ELR (cell line): ENCODE measurements at places on chromosomes 3 and 15.

DNA sequence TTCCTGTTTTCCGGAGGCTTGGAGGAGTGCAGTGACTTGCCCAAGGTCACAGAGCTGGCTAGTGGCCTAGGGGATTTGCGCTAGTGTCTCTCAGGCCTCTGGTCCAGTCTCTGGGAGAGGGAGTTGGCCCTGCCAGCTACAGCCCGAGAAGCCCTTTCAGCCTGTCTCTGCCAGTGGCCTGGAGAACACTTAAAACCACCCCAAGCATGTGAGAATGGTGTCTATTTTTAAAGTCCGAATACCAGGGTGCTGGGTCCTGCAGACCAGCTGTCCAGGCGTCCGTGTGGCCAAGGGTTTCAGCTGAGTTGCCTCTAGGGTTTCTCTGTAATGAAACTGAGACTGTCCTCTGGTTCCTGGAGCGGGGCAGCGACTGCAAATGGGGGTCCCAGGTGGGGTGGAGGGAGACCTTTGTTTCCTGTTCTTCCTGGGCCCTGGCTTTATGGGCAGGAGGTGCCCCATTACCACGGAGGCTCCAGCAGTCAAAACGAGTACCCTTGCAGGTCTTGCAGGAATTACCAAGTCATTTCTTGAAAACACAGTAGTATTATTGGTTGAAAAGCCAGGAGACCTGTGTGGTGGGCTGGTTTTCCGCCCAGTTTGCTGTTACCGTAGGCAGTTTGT lies 2.2 kb downstream of the CAND2 start:
- DNase-seq = no peak

DNA sequence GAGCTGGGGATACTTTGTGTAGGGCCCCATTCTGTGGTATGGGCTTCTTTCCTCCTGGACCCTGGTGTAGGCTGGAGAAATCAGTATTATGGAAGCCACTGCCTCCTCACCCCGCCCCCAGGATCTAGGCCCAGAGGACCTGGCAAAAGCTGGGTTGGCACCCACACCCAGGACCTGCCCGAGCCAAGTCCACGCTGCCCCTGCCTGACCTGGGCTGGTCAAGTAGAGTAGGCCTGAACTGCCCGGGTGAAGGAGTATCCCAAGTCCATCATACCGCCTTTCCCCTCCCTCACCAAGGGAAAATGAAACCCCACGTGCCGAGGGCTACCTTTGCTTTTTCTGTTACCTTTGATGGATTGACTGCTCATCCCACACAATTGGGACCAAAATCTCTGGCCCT lies 37.7 kb upstream of the TRAK1 start:
- no peak for DNase-seq

DNA sequence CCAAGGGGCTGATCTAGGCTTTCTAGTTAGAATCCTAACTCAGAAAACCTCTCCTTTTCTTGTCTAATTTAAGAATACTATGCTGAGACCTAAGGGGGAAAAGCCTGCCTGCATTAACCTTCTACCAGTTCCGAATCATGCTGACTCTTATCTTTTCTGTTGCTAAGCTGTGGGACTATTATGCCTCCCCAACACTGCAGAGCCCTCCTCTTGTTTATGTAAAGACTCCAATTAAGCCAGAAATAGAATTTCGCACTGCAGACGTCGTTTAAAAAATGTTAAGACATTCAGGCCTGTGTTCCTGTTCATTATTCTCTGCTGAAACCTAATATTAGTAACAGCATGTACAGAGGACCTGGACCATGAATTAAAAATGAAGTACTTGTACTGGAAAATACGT lies 310.6 kb upstream of the ATP11B start:
- DNase-seq = no peak

- DNase-seq = no peak
Observed at GRCh38 chr15:52717481-52717880, 38.3 kb upstream of the ATOSA start.

GRCh38 chr15:40468898-40469331 lies 1.9 kb upstream of the CHST14 start:
- no peak for DNase-seq

GRCh38 chr15:47194718-47195117 lies 522.6 kb upstream of the SEMA6D start:
- peak; percentile 29 for DNase-seq

DNA sequence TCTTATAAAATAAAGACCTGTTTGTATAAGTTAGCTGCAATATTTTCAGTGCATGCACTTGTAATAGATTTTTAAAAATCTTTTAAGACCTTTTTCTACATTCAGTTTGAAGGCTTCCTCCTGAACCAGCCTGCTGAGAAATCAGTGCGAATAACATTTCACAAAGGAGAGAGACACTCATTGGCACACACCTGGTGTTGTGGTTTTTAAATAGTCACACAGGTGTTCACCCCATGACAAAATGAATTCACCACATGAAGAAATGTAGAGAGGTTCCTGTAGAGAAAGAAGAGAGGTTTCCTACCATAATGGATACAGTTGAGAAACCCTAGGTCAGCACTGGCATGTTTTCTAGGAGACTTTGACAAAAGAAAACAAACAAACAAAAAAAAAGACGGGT lies 237.3 kb downstream of the CNTN6 start:
- no peak for DNase-seq

- no peak for DNase-seq
Observed at GRCh38 chr3:25586167-25586505, 78.6 kb downstream of the TOP2B start.

DNA sequence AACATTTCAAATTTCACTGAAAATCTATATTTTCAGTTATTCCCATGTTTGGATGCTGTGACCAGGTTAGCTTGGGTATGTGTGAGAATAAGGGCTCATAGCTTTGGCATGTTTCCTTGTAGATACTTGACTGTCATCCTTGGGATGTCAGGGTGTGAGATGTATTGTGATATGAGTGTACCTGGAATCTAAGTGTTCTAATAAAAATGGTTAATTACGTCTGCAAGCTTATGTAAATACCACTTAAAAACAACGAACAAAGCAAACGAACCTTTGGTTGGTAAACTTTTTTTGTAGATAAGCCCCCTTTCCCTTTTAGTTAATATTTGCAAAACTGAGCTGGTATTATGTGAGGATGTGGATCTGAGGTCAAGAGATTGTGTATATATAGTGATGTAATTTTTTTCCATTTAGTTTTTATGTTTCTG lies 63.5 kb downstream of the FNDC3B start:
- no peak for DNase-seq

DNA sequence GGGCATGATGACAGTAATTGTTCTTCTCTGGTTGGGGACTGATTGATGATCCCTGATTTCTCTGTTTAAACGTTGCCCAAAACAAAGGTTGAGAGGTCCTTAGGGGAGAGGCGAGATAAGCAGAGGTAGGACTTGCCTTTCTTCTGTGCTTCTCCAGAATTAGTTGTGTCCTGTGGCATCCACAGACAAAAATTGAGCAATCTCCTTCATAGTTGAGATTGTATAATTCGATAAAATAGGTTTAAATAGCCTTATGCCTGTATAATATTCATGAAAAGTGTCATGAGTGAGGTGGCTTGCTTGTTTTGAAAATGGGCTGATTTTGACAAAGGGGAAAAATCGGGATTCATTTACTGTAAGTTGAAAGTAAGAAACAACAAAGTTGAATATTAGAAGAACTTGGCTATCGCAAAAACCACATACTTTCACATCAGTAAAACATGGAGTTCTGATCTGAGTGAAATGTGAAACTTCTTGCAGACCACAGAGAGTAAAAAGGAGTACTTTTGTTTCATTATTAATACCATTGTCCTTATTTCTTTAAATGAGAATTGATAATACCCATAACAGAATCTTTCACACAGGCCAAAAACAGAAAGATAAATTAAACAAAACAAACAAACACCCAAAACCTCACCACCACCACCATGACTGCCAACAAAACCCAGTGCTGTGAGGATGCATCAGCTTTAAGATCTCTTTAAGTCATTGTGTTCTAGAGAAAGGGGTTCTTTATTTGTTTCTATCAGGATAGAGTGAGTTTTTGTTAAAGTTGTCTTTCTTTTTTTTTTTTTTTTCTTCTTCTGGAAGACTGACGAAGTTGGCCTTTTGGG lies 155.7 kb downstream of the LPP start:
- no peak for DNase-seq

GRCh38 chr15:43440721-43441281 lies 52.2 kb downstream of the TP53BP1 start:
- peak; percentile 96 for DNase-seq

GRCh38 chr15:76293361-76293760 lies 17.9 kb downstream of the ETFA start:
- DNase-seq = peak; percentile 49

GRCh38 chr3:117145677-117146076 lies 436.1 kb downstream of the TUSC7 start:
- DNase-seq = no peak

DNA sequence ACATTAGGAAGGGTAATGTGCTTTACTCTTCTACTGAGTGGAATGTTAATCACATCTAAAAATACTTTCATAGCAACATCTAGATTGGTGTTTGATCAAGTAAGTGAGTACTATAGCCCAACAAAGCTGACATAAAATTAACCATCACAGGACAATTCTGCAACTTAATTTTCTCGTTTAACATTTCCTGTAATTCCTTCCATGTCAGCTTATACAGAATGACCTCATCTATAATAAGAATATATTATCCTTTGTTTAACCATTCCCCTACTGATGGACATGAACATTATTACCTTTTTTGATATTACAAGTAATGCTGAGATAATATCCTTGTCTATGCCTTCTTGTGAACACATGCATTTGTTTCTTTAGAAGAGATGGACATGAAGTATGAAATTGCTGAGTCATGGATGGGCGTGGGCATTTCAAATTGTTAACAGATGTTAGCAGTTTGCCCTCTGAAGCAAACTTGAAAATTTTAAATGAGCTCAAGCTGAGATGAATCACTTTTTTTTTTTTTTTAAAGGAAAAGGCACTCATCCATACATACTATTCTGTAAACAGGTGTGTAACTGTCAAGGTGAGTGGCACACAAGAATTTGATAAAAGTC lies 85.1 kb downstream of the OXNAD1 start:
- DNase-seq = peak; percentile 57

DNA sequence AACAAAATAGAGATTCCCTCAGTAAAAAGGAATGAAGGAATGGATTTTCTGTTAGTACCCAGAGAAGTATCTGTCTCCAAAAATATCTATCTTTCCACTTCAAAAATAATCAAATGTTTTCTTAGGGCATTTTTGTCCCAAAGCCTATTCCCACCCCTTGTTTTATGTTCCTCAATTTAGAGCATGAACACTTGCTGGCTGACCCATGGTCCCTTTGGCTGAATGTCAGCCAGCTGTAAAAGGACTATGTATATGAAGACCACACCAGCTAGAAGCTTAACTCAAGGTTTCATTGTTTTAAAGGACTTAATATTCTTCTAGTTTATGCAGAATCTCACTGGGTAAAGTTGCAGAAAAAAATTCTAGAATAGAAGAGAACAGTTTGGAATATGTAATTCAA lies 931.2 kb downstream of the MCTP2 start:
- DNase-seq = no peak

DNA sequence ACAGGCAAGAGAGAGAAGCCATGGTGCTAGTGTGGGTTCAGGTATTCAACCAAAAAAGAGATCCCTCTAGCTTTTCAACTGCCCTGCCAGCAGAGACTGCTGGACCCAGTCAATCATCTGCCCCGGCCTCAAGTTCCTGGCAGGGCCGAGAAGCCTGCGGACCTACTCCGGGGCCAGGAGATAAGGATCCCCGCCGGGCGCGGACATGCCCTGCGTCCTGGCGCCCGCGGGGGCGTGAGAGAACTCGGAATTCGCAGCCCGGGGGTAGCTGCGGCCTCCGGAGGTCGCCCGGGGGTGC lies 821 bp upstream of the MAGI1 start:
- DNase-seq = peak; percentile 73

- no peak for DNase-seq
Observed at GRCh38 chr3:25125201-25125600, 302.9 kb upstream of the RARB start.

- DNase-seq = no peak
Observed at GRCh38 chr15:47744496-47744895, 27.2 kb downstream of the SEMA6D start.

DNA sequence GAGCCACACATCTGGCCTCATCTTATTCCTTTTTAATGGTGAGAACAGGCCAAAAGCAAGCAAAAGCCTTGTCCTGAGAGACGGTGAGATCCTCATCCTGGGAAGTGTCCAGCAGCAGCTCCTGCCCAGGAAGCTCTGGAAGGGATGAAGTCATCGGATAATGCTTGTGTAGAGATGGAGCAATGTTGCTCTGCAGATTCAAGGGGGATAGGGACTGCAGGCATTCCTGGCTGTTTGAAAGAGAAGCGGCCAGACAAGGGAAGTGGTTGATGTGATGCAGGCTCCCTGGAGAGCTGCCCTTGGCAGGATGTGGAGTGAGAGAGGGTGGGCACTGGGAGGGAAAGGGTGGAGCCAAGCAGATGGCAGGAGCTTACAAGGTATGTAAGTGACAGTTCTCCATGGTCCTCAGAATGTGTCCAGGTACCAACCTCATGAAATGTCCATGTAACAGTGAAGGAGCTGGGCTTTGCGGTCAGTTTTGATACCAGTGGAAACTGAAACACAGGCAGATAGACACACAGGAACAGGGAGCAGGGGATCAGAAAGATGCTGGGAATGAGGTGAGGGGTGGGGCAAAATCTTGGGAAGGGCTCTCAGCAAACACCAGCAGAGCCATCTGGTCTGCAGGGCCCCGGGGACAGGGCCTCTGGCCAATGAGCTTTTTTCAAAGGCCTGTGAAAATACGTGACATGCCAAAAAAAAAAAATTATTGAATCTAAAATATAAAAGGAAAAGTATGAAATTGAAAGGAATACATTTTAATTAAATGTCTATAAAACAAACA lies 32.2 kb upstream of the LACTB start:
- peak; percentile 90 for DNase-seq

GRCh38 chr3:65004795-65005295 lies 317.0 kb upstream of the ADAMTS9 start:
- DNase-seq = no peak

- peak; percentile 64 for DNase-seq
Observed at GRCh38 chr3:55720614-55721013, 233.5 kb upstream of the WNT5A start.

DNA sequence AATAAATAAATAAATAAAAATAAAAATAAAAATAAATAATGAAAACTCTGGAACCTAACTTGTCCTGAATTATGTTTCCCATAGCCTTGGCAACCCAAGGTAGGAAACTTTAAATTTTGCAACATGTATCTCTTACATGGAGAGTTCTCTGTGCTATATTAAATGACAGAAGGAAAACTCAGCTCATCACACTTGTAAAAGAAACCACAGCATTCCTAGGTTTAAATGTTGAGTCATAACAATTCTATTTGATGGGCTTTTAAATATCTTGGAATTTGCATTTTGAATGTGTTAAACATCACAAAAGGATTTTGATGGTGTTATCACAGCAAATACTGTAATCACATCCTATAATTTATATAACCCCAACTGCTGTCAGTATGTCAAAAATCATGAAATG lies 144.2 kb downstream of the LRTM1 start:
- DNase-seq = peak; percentile 8

- no peak for DNase-seq
Observed at GRCh38 chr3:59535791-59536221, 486.0 kb upstream of the CFAP20DC start.

GRCh38 chr3:153001210-153002078 lies 160.6 kb upstream of the RAP2B start:
- DNase-seq = no peak

GRCh38 chr15:94403331-94403730 lies 172.0 kb downstream of the MCTP2 start:
- no peak for DNase-seq
